Left renal cortex interstitium (tissue), 4 donors: ENCODE measurements at places on chromosomes 4 and X. TPM values are rescaled to one million over a fixed set of nuclear protein-coding genes. Genes with fewer than 3 reads are reported as not detected.

DNA sequence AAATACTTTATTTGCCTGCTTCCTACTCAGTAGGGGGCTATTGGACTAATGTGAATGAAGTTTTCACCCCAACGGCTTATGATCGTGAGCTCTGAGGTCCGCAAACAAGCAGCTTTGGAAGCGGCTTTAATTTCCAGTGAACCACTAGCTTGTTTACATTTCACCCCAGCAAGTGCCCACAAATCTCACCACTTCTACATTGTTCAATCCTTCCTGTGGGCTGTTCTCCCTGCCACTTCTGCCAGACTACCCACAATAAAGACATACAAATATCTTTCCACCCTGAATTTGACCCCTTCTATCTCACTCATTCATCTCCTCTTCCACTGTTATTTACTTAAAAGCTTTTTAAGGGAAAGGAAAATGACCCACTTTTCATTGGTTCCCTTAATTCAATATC lies 98.0 kb downstream of the CDS1 start:
- DNase-seq, result no peak

DNA sequence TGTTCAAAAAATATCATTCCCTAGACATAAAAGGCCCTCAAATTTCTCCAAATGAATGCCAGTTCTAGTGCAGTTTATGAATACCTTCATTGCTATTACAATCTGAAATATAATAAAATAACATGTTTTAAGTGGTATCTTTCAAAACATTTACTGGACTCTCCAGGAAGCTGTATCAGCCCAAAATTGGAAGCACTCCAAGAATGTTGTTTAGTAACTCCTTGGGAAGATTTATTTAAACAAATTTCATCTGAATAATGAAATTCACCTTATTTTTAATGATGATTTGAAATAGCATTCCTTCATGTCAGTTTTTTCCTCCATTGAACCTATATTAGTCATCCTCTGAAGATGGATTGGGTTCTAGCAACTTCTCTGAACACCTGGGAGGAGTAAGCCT lies 217.2 kb upstream of the PCDH18 start:
- no peak for DNase-seq

DNA sequence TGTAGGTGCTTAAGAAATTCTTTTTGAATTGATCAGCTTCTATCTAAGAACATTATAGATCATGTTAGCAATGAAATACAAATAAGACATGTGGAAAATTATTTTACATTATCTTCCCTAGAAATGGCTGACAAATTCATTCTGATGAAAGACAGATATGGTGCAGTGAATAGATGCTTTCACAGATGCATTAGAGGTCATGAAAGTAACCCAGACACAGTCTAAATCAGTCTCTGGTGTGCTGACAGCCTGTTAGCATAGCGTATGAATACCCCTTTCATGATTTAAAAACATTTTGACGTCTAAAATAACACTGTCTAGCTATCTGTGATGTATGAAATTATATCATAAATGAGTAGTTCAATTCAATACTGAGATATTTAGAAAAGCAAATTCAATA lies 180.9 kb downstream of the UNC5C start:
- DNase-seq, result no peak

- DNase-seq, result no peak
Measured at GRCh38 chr4:185101354-185101890, 41.6 kb upstream of the SLC25A4 start.

- no peak for DNase-seq
Measured at GRCh38 chrX:84876876-84877275, 126.8 kb upstream of the APOOL start.

- no peak for DNase-seq
Measured at GRCh38 chrX:18297251-18297650, 57.2 kb downstream of the SCML2 start.

The SPANXB1 gene
- not detected for polyA plus RNA-seq

The REST gene
- 53.1 TPM for polyA plus RNA-seq
